SHP77 (cell line): ENCODE measurements at places on chromosomes 3 and 15.

GRCh38 chr15:65912235-65912634, 42.9 kb downstream of the RAB11A start:
- DNase-seq = no peak

- DNase-seq = no peak
Observed at GRCh38 chr3:21944251-21944650, 193.2 kb upstream of the ZNF385D start.

DNA sequence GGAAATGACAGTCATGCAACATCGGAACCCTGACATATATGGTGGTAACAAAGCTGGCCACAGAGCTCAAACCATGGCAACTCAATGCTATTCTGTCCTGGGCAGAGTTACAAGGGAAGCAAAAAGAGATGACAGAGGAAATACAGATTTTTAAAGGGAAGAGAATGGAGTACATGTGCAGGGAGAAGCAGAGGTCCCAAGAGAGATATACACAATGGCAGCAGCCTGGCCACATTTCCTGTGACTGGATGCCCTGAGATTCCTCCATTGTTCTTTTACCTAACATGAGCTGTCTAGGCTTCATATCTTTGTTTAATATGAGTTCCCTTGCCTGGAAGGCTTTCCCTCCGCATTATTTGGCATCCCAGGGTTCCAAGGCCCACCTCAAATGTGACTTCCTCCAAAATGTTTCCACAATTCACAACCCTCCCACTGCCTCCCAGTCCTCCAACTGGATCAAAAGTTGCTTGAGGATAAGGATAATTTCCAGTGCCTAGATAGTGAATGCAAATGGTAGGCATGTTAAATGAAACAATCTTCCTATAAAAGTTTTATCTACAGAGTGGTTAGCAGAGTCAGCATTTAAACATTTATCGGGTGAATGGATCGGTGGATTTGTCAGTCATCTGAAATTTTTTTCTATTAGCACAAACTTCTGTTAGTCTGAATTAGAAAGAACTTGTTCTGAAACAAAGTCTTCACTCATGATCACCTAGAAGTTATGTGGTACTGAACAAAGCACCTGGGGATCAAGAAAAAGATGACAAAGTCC, 86.2 kb downstream of the DHX30 start:
- DNase-seq = no peak

DNA sequence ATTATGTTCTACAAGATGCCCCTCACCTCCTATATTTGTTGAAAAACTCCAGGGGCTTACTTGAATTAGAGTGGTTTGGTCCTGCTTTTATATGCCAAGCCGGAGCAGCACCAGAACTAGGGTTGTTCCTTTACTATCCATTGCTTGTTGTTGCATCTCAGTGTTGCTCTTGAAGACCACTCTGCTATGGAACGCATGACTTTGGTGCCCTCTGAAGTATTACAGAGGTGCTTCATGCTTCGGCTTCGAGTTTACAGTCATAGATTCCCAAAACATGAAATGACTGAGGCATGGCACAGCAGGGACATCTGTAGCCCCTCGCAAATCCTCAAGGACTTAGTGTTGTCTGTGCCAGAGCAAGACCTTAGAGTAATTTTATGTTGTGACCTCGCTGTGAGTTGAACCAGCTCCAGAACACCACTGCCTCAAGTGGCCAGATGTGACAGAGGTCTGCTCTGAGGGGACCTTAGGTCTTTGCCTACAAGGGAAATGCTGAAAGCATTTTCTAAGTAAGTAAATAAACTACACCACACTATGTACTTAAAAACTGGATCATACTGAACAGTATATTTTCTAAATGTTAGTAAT, 67.2 kb upstream of the SIAH2 start:
- DNase-seq = peak; percentile 8

GRCh38 chr15:88752951-88753350, 50.3 kb upstream of the ACAN start:
- no peak for DNase-seq

GRCh38 chr3:128864351-128864811, 15.0 kb upstream of the ACAD9 start:
- no peak for DNase-seq

- no peak for DNase-seq
Observed at GRCh38 chr15:40511093-40511471, 40.3 kb downstream of the CHST14 start.

GRCh38 chr15:72616491-72617210, 37.8 kb upstream of the GOLGA6B start:
- DNase-seq = no peak

- no peak for DNase-seq
Observed at GRCh38 chr3:125238759-125239158, 26.2 kb upstream of the SLC12A8 start.

DNA sequence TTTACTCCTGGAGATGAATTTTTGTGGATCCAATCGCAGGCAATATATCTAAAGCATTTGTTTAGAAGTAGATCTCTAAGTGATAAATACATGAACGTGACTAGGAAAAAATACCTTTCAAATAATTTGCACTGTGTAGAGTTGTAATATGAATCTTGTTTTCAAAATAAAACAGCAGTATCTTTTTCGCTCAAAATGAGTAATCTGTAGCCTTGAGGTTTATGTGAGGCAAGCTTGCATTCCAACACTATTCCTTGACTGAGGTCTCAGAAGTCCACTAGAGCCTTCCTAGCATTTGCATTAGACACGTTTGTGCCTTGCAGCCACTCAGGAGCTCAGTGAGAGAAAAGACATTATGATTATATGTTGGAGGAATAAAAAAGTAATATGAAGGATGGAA, 138.3 kb upstream of the ROBO1 start:
- DNase-seq = no peak

- DNase-seq = no peak
Observed at GRCh38 chr15:66580643-66581042, 14.8 kb upstream of the LCTL start.

DNA sequence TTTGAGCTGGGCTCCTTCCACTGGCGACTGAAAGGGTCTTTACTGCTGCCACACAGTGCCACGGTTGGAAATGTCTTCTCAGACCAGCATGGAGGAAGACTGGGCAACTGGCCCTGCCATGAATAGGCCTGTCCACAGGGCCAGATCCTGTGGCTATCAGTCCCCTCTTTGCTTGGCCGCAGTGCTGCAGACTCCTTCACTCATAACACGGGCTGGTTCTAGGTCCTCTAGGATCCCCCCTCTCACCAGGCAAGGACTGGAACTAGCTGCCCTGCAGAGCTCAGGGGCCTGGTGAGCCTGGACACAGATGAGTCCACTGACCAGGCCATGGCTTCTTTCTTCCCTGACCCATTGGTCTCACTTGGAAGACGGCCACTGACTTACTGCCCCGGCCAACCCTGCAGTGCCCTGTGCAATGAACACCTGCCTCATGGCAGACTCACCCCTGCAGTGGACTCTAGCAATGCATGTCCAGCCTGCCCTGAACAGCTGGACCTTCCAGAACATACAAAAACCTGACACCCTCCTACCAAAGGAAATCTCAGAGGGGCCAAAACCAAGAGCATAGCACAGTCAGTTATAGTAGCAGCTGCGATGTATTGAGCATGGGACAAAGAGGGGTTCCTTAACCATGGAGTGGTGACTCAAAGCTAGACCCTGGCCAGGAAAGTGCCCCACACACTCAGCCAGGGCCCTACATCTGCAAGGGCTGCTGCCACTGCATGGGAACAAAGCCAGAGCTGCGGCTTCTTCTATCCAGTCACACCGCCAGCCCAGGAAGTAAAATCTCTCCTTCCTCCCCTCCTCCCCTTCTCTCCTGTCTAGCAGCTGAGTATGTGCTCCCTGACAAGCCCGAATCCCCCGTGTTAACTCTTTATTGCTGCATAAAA, 72.1 kb upstream of the ITGA11 start:
- DNase-seq = no peak

GRCh38 chr3:53592862-53593261, 98.5 kb downstream of the CACNA1D start:
- no peak for DNase-seq

DNA sequence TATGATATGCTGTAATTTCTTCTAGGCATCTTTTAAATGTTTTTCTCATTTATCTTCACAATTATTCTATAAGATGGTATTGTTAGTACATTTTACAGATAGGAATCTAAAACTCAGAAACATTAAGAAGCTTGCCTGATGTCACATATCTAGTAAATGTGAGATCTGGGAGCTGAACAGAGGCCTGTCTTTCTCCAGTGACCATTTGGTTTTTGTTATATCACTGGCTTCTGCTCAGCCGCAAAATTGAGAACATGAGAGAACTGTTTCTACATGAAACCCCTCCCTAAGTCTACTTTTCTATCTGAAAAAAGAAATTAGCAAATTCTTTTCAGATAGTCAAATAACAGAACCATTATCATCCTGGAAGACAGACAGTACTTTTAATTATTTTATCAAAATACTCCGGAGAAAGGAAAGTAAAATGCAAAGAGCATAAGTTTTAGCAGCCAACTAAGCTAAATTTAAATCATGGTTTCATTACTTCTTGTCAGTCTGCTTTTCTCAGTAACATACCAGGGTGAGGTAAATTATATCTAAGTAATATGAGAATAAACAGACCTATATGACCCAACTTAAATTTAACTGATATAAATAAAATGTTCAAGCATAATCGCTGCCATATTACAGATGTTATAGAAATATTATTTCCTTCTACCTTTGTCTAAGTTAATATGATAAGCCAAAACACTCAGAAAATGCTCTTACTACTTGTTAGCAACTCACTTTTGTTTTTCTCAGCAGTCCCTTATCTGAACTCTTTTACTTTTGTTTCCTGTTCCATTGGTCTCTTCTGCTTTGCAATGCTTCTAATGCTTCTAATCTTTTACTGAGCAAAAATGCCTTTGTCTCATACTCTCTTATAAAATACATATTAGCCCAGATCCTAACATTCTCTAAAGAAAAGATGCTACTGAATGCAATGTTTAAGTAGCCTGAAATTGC, 68.0 kb upstream of the MBNL1 start:
- DNase-seq = no peak

GRCh38 chr15:87846746-87847145, 409.8 kb downstream of the NTRK3 start:
- DNase-seq = no peak

DNA sequence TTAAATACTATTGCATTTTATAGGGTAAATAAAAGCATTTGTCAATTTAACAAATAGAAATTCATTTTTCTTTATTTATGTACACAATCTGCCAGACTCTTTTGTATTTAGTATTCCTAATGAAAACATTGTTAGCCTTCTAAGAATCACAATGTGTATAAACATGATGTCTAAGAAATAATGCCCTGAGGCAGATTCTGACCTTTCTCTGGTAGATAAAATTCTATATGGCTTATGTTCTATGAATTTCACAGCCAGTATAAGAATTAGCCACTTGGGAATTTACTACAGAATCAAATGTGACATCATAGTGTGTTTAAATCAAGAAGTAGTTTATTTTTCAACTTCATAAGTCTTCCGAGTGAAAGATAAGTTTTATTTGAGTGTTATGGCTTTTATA, 457.4 kb downstream of the ZIC1 start:
- DNase-seq = no peak

DNA sequence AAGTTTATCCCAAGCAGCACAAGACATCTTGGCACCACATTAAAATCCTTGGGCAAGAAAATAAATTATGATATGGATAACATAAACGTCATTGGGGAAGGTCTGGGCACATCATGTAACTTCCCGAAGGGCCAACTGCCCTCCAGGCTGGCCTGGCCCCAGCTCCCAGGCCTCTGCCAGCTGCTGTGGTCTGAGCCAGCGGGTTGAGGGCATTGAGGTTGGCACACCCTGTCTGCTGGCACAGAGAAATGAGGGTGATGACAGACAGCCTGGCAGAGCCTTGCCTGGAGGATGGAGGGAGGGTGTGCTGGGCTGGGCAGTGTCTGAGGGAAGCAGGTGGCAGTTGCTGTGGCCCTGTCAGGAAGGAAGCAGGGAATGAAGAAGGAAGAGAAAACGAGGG, 3.3 kb upstream of the RBSN start:
- DNase-seq = no peak

- no peak for DNase-seq
Observed at GRCh38 chr3:2415083-2415482, 316.4 kb downstream of the CNTN4 start.

GRCh38 chr3:172076212-172076611, 36.8 kb downstream of the FNDC3B start:
- no peak for DNase-seq

DNA sequence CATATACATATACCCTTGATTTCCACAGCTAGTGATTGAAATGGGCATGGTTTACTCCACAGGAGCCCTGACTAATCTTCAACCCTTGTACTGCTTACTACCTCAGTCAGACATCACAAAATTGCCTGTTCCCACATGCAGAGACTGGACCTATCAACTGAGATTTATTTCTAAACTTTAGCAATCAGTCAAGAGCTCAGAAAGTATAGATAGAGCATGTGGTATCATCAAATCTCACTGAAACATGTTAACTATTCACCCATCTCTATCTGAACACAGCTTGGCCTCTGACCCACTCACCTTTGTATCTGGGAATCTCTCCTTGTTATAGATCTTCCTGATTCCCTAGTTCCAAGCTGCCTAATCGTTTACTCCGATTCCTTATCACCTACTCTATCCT, 14.6 kb downstream of the ADAM10 start:
- DNase-seq = no peak

DNA sequence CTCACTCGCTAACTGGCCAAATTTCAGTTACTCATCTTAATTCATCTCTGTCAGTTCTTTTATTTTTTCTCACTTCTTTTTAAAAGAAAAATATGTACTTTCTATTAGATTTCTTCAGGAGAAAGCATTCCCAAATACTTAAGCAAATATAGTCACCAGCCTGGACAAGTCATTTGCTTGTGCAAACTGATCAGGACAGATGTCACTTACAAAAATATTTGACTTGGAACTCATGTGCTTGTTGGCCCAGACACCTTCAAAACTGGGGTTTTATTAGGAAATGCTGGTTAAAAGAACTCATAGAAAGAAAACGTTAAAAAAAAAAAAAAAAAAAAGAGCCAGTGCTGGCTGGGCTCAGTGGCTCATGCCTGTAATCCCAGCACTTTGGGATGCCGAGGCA, 31.3 kb upstream of the FOXP1 start:
- DNase-seq = no peak
